ENCODE measurements at places on chromosomes 12 and 14.

DNA sequence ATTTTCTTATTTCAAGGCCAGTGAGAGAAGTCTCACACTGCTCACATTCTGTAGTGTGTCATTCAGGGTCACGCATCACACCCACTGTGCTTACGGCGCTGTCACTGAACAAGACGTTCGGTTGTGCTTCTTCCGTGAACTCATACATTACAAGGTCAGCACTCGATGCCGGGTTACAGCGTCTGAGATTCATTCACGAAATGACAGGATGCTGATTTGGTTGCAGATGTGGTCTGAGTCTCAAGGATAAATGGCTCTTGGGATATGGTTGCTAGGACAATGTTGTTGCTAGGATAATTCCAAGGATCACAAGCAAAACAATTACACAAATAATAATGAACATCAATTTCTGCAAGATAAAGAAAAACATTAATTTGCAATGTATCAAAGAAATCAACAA is 47.4 kb downstream of the STX2 start:
- DNase-seq, result no peak

- no peak for DNase-seq
Observed at GRCh38 chr14:104893435-104894207, 28.6 kb downstream of the CEP170B start.

DNA sequence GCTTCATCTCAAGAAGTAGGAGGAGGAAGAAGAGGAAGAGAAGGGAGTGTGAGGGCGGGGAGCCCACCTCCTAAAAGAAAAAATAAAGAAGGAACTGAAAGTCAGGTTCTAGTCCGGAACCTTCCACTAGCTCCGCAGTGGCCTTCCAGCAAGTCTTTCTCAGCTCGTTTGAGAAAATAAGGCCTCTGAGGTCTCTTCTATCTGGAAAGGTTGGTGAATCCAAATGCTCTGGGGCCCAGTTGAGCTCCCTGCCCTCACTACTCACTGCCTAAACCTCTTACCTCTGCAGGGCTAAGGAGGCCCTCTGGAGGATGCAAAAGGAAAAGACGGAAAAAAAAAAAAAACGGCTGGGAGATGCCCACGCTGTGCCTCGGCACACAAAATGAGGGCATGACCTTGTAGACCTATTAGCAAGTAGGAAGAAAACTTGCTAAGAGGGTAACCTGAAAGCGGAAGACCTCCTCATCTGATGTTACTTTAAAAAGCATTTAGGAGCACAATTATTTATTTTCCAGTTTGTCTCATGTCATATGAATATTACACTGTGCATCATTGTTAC is 35.9 kb downstream of the FBLN5 start:
- peak; percentile 82 for DNase-seq

DNA sequence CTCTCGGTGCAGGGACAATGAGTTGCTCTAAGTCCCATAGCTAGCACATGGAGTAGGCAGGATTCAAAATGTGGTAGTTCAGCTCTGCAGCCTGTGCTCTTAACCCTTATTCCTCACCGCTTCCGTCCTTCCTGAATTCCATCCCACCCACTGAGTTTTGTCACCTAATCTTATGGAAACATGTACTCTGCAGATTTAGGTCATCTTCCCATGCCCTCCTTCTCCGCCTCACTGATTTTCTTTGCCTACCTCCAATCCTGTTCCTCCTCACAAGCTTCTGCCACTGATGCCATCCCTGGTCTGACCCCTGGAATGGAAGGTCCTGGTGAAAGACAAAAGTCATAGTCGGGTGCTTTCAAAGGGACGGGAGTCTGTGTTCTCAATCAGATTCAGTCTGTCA is 46.5 kb upstream of the ABCC9 start:
- no peak for DNase-seq

DNA sequence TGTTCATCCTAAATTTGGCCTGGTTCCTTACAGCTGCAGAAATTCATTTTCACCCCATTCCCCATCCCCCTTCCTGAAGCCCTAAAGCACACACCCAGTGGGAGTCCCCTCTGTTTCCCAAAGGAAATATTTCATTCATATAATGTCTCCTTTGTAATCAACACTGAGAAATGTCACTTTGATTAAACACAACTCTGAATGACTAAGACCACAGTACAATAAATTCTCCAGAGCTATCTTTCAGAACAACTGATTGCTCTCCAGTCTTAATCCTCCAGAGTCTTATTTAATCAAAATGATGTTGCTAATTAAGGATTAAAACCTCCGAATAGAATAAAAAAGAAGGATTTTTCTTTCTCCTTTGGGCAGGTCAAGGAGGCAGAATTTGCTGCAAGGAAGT is 6.4 kb downstream of the SLC15A5 start:
- DNase-seq, result no peak

DNA sequence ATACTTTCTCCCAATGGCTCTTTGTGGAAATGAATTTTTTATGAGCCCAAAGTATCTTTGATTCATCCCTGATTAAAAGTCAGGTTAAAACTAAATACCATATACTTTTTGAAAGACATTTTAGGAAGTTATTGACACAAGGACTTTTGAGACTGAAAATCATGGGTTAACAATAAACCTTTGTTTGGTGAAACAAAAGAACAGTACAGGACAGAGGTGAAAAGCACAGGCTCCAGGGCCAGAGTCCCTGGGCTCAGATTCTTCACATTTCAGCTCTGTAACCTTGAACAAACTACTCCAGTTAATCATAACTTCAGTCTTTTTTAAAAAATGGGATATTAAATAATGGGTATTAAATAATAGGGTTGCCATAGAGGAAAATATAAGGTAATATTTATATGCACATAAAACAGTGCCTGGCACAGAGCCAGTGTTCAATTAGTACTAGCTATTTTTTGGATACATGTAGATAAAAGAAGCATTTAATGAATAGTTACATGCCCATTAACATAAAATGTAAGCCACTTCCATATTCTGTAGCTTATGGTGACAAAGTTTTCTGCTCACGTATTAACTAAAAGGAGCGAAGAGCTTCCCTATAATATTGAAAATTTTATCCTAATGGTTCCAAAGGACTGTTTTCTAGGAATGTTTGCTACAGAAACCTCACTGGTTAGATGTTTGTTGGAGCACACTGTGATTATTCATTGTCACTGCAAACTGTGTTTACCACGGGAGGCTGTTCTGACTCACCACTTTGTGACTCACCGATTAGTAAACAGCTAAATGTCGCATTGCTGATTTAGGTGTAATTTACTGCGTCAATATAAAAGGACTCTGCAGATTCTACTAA is 255.4 kb downstream of the DAD1 start:
- peak; percentile 87 for DNase-seq

DNA sequence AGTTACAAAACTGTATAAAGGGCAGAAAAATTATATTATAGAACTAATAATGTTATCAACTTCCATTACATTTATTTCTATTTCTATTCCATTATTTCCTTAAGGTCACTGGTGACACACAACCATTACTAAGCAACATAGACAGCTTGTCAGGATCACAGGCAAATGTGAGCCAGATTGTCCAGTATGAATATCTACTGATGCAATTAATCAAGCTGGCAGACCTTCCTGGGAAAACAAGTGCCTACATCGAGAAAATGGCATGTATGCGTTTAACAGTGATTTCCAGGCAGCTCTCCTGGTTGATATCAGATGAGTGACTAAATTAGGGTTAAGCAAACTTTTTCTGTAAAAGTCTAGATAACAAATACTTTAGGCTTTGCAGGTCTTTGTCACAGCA is 36.9 kb upstream of the TSPAN8 start:
- no peak for DNase-seq

- DNase-seq, result no peak
Observed at GRCh38 chr12:31035226-31035625, 38.4 kb upstream of the DDX11 start.

- no peak for DNase-seq
Observed at GRCh38 chr12:15152868-15153267, 68.3 kb downstream of the RERG start.

DNA sequence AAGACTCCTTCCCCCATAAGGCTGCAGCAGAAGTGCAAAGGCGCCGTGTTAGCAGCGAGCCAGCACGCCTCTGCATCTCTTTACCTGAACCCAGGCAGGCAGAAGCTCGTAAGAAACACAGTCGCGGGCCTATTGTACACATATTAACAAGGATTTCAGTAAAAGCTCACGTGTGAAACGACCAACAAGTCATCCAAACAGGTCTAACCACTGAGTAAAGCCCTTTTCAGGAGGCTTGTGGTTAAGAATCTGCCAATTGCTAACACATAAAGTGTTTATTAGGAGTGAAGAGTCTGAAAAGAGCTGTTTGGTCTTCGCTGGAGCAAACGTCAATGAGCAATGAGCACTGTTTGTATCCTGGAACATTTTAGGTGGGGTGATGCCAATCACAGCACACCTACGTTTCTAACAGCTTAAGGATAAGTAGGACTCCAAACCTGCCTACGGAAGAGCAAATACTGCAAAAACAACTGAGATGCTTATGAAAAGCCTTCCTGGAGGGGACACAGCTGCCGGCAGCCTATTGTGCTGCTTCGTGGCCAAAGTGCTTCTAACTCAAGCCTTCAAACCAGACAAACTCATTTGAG is 43.1 kb downstream of the PRKAB1 start:
- no peak for DNase-seq

GRCh38 chr12:69030321-69030720 is 97.3 kb upstream of the CPM start:
- peak; percentile 20 for DNase-seq

GRCh38 chr14:49505041-49505766 is 81.0 kb downstream of the RPS29 start:
- no peak for DNase-seq

GRCh38 chr12:2288875-2289274 is 236.1 kb downstream of the CACNA1C start:
- no peak for DNase-seq

GRCh38 chr12:75783093-75783877 is 248.3 kb downstream of the PHLDA1 start:
- DNase-seq, result no peak

DNA sequence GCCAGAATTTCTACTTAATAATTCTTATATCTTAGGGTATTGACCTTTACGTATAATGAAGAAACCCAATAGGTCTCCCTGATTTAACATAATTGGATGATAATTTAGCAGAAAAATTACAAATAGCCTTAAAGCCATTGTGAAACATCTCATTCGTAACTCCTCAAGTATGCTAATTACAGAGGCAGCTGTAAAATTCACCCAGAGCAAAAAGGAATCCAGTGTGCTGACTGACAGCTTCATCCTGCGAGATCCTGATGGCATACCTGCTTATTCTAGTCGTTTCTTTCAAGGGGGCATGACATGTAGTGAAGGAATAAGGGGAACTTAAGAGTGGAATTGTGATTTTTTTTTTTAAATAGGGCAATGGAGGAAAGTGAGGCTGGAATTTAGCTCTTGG is 291.5 kb downstream of the FUT8 start:
- no peak for DNase-seq

- DNase-seq, result no peak
Observed at GRCh38 chr14:85483037-85483436, 46.9 kb upstream of the FLRT2 start.

- DNase-seq, result no peak
Observed at GRCh38 chr14:100612986-100613385, 25.8 kb upstream of the BEGAIN start.

DNA sequence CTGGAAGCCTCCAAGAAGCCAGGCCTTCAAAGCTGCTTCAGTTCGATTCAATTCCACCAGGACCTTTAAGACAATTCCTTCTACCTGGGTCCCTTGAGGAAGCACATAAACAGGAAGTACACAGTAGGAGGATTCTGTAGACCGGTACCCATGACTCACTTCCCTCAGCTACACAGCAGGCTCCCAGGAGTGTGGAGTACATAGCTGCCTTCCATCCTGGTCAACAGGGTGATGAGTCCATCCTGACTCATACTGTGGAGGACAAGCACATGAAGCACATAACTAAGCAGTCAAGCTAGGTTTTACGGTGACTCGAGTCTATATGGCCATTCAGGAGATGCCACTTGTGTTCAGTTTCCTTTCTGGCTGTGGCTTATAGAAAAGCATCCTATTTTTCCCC is 197.6 kb upstream of the RBM19 start:
- DNase-seq, result no peak

- no peak for DNase-seq
Observed at GRCh38 chr14:50290306-50290705, 21.7 kb downstream of the L2HGDH start.

DNA sequence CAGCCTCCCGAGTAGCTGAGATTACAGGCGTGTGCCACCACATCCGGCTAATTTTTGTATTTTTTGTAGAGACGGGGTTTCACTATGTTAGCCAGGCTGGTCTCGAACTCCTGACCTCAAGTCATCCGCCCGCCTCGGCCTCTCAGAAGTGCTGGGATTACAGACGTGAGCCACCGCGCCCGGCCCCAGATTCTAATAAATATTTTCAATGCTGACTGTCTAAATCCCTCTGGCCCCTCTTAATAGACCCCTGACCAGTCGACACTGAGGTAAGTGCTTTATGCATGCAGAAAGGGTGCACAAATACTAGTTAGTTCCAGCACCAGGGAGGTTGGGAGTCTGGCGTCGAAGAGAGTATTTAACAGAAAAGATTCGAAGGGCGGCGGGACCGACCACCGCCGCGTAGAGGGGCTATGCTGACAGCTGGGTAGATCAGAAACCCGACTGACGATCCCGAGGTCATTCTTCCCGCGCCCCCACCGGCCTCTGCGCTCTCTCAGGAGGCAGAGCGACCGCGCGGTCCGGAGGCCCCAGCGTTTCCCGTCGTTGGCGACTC is 1.1 kb upstream of the SPATS2 start:
- DNase-seq, result no peak

GRCh38 chr12:7154042-7154441 is 23.9 kb downstream of the CLSTN3 start:
- DNase-seq, result no peak

DNA sequence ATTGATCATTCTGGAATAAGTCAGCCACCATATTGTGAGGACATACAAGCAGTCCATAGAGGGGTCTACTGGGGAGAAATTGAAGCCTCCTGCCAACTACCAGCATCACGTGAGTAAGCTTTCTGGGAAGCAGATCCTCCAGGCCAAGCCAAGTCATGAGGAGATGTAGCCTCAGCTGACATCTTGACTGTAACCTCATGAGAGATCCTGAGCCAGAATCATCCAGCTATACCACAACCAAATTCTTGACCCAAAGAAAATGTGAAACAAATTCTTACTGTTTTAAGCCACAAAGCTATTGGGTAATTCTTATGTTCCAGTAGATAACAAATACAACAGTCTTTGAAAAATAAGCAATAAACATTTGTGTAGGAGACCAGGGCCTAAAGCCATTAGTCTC is 479.4 kb upstream of the DCN start:
- DNase-seq, result peak; percentile 86

DNA sequence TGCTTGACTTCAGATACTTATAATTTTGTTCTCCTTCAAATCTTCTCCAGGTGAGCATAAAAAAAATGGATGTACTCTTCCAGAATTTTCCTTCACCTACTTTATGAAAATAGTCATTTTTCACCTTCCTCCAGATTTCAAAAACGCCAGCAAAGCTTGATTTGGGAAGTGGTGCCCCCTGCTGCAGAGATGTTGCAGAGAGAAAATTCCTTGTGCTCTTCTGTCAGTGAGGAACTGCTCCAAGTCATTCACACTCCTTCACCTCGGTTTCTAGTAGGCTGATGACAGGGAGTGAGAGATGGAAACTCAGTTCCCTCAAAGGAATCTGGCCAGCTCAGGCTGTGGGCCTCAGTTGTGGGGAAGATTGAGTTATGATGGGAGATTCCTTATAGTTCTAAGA is 24.2 kb upstream of the RNASE3 start:
- peak; percentile 58 for DNase-seq

All from SK-MEL-5 (cell line).